CD4-positive, alpha-beta T cell (primary cell): ENCODE measurements at places on chromosomes 16 and 17.

GRCh38 chr16:68997564-68997963, 107.9 kb upstream of the HAS3 start:
- no peak overlapping the region for H3K4me3 ChIP-seq
- no peaks in the 10 kb centered on the region for H3K27me3 ChIP-seq
- no peak for DNase-seq
- H3K27ac ChIP-seq = no peak overlapping the region
- no peaks in the 10 kb centered on the region for H3K4me1 ChIP-seq

- H3K27me3 ChIP-seq = peaks cover 27% of the 10 kb centered on the region
- peaks cover 11% of the 10 kb centered on the region for H3K4me1 ChIP-seq
- no peak overlapping the region for H3K27ac ChIP-seq
- DNase-seq = no peak
- no peaks in the 10 kb centered on the region for H3K36me3 ChIP-seq
Observed at GRCh38 chr16:80931801-80932707, 74.6 kb downstream of the CMC2 start.

- H3K27me3 ChIP-seq = peaks cover 9% of the 10 kb centered on the region
- no peak for DNase-seq
- H3K4me1 ChIP-seq = no peaks in the 10 kb centered on the region
- H3K36me3 ChIP-seq = no peaks in the 10 kb centered on the region
Observed at GRCh38 chr16:27052007-27052406, 14.7 kb upstream of the C16orf82 start.

GRCh38 chr16:66484453-66485213, 57.5 kb downstream of the BEAN1 start:
- no peak for DNase-seq
- no peak overlapping the region for H3K27ac ChIP-seq
- no peaks in the 10 kb centered on the region for H3K36me3 ChIP-seq
- no peak overlapping the region for H3K4me3 ChIP-seq
- H3K4me1 ChIP-seq = peaks cover 16% of the 10 kb centered on the region

GRCh38 chr16:61146429-61146828, 889.8 kb downstream of the CDH8 start:
- H3K27me3 ChIP-seq = no peaks in the 10 kb centered on the region
- H3K36me3 ChIP-seq = no peaks in the 10 kb centered on the region
- DNase-seq = no peak
- H3K27ac ChIP-seq = no peak overlapping the region

GRCh38 chr16:72282362-72282761, 110.4 kb upstream of the PMFBP1 start:
- H3K27me3 ChIP-seq = no peaks in the 10 kb centered on the region
- DNase-seq = no peak
- no peaks in the 10 kb centered on the region for H3K36me3 ChIP-seq
- no peaks in the 10 kb centered on the region for H3K4me1 ChIP-seq

DNA sequence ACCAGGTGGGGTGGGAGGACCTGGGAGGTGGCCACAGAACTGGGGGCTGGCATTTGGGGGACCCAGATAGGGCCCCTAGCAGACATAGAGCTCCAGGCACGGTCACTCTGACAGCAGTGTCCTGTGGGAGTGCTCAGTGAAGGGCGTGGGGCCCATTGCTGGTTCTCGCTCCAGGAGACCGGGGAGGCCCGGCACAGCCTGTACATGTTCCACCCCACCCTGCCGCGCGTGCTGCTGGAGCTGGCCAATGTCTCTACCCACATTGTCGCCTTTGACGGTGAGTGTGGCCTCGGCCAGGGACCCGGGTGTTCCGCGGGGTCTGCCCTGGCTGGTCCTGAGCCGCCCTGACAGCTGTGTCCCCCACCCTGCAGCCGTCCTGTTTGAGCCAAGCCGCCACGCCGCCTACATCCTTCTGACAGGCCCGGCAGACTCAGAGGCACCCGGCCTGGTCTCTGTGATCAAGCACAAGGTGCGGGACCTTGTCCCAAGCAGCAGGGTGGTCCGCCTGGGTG, 11.2 kb downstream of the RGS11 start:
- no peak for DNase-seq
- no peaks in the 10 kb centered on the region for H3K27me3 ChIP-seq
- H3K36me3 ChIP-seq = peaks cover 26% of the 10 kb centered on the region
- H3K4me1 ChIP-seq = peaks cover 7% of the 10 kb centered on the region

DNA sequence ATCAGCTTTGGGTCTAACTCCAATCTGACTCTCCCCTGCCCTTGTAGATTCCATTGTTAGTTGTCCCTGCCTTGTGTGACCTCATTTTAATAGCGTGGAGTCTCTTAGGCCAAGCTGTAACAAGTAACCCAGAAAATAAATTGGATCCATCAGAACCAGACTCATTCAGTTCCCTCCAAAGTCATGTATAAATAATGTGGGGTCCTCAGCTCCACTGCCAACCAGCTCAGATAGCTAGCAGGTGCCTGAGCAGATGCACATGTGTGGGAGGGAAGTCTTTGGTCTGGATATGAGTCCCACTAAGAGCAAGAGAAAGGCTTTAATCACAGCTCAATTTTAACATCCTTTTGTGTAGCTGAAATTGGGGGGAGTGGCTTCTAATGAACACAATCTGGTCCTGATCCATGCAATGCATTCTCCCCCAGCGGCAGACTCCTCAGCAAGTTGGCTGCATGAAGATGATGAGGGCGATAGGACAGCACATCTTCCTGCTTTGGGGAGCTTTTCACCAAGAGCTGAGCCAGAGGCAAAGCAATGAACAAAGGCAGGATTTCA, 151.6 kb downstream of the ABCC12 start:
- no peaks in the 10 kb centered on the region for H3K4me1 ChIP-seq
- DNase-seq = no peak
- H3K27me3 ChIP-seq = no peaks in the 10 kb centered on the region

- H3K36me3 ChIP-seq = no peaks in the 10 kb centered on the region
Observed at GRCh38 chr16:65749506-65749905, 617.0 kb upstream of the CDH5 start.

- peaks cover 71% of the 10 kb centered on the region for H3K4me1 ChIP-seq
- no peak overlapping the region for H3K4me3 ChIP-seq
- no peaks in the 10 kb centered on the region for H3K36me3 ChIP-seq
- no peaks in the 10 kb centered on the region for H3K27me3 ChIP-seq
- H3K27ac ChIP-seq = no peak overlapping the region
Observed at GRCh38 chr17:65177901-65178300, 40.7 kb downstream of the RGS9 start.

DNA sequence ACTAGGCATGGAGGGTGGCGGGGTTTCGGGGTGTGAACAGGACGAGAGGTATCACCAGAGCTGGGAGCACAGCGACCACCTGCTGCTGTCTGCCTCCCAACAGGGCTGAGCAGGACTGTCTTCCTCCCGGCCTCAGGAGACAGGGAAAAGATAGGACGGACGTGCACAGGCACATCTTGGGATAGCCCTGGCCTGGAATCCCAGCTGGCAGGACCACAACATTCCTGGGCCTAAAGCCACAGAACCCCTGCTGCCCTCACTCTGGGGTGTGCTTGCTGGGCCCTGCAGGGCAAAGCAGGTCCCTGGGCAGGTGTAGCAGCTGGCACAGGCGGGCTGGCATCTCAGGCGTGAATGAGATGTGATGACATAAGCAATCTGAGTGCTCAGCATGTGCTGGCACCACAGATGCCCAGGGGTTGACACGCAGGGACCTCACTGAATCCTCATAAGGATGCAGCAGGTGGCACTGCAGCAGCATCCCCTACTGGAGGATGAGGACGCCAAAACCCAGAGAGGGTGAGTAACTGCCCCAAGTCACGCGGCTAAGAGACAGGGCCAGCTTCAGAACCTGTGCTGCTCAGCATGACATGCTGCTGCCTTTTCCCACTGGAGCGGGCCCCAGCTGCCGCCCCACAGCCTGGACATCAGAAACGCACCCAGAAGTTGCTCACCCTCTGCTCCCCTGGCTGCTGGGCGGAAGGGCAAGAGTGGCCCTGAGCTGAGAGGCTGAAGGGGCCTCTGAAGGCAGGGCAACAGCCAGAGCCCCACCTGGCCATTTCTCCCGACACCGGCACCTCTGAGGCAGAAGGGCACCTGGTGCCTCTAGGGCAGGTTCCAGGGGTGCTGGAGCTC, 7.1 kb downstream of the CORO7 start:
- H3K27ac ChIP-seq = no peak overlapping the region
- peaks cover 89% of the 10 kb centered on the region for H3K36me3 ChIP-seq
- no peak for DNase-seq
- peaks cover 54% of the 10 kb centered on the region for H3K4me1 ChIP-seq
- H3K27me3 ChIP-seq = no peaks in the 10 kb centered on the region
- no peak overlapping the region for H3K4me3 ChIP-seq

GRCh38 chr17:5355421-5356129, 63.9 kb downstream of the NUP88 start:
- H3K27ac ChIP-seq = no peak overlapping the region
- no peak overlapping the region for H3K4me3 ChIP-seq
- H3K4me1 ChIP-seq = no peaks in the 10 kb centered on the region
- no peak for DNase-seq
- H3K36me3 ChIP-seq = peaks cover 82% of the 10 kb centered on the region

GRCh38 chr17:68570526-68570925, 30.6 kb downstream of the FAM20A start:
- no peak overlapping the region for H3K27ac ChIP-seq
- no peak overlapping the region for H3K4me3 ChIP-seq
- H3K36me3 ChIP-seq = no peaks in the 10 kb centered on the region
- no peak for DNase-seq
- H3K27me3 ChIP-seq = no peaks in the 10 kb centered on the region

DNA sequence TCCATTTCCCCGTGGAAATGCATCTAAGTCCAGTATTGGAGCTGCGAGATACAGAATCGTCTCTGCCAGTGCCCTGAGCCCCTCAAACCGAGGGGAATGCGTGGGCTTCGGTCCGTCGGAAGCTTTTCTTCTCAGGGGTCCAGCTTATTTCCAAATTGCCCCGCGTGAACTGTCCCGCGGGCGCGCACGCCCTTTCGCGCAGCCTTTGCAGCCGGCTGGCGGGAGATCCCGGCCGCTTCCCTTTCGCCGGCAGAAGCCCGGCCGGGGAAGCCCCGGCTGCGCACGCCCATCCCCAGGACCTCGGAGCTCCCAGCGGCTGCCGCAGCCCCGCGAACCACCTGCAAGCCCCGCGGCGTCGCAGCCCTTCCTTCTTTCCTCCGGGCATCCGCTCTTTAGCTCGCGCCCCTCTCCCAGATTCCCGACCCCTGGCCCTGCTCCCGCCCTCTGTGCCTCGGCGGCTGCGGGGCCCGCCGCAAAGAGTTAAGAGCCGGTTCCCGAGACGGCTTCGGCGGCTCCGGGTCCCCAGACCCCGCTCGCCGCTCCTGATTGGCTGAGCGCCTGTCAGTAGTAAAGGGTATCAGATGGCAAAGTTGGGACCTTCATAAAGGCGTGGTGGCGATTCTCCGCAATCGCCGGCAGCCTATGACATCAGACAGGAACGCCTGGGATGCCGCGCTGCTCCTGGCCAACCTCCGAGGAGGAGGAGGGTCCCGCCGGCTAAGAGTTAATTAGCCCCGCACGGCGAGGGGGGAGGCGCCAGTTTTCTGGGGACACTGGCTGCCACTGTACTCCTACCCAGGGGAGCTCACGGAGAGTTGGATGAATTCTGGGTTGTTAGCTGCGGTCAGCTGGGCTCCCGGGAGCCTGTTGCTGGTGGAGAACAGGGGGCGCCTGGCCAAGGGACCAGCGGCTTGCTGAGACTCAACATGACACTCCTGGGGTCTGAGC, at the start of gene MYOCD:
TSS of gene MYOCD (plus strand) at position 628 of the 948 bp plus-strand sequence. CDS start at position 927, 299 bp downstream.
- no peaks in the 10 kb centered on the region for H3K36me3 ChIP-seq
- H3K4me1 ChIP-seq = no peaks in the 10 kb centered on the region

- peaks cover 4% of the 10 kb centered on the region for H3K27me3 ChIP-seq
- no peak overlapping the region for H3K27ac ChIP-seq
- H3K4me1 ChIP-seq = no peaks in the 10 kb centered on the region
- no peak for DNase-seq
- no peak overlapping the region for H3K4me3 ChIP-seq
- H3K36me3 ChIP-seq = no peaks in the 10 kb centered on the region
Observed at GRCh38 chr16:19446300-19446846, 28.7 kb downstream of the TMC5 start.

- no peaks in the 10 kb centered on the region for H3K27me3 ChIP-seq
- H3K36me3 ChIP-seq = no peaks in the 10 kb centered on the region
- no peaks in the 10 kb centered on the region for H3K4me1 ChIP-seq
- no peak overlapping the region for H3K4me3 ChIP-seq
- no peak overlapping the region for H3K27ac ChIP-seq
Observed at GRCh38 chr16:59164461-59164860, 430.3 kb upstream of the GOT2 start.

GRCh38 chr17:74089869-74090464, 113.5 kb upstream of the RPL38 start:
- no peak for DNase-seq
- H3K4me1 ChIP-seq = no peaks in the 10 kb centered on the region
- H3K4me3 ChIP-seq = no peak overlapping the region
- no peaks in the 10 kb centered on the region for H3K27me3 ChIP-seq
- H3K27ac ChIP-seq = no peak overlapping the region
- H3K36me3 ChIP-seq = no peaks in the 10 kb centered on the region

DNA sequence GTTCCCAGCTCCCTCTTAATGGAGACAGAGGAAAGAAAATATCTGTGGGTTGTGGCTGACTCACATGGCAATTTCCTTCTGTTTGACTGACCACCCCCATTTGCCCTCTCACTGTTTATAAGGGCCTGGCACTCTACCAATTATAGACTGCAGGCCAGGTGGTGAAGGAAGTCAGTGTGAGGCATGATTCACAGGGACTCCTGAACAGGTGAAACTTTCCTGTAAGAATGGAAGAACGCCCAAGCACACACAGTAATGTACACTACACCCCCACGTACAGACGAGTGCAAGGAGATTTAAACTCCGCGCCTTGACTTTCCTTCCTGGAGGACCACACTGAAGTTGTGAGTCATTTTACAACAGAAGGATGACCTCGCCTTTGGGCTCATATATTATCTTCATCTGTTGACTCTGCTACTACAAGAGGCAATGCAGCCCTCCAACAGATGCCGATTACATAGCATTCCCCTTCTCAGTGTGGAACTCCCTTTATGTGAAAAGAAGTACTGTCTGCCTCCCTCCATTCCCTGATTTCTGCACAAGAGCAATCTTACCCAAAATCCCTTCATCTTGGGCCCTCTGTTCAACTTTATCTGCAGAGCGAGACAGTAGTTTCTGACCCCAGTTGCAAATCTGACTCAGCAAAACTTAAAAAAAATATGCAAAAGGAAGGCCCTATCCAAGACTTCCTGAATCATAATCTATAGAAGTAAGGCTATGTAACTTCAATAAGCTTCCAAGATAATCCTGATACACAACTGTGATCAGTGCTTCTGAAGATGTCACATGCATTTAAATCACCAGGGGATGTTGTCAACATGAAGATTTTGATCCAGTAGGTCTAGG, 163.6 kb downstream of the SHISA6 start:
- no peak overlapping the region for H3K4me3 ChIP-seq
- no peaks in the 10 kb centered on the region for H3K4me1 ChIP-seq
- no peaks in the 10 kb centered on the region for H3K36me3 ChIP-seq
- no peaks in the 10 kb centered on the region for H3K27me3 ChIP-seq

DNA sequence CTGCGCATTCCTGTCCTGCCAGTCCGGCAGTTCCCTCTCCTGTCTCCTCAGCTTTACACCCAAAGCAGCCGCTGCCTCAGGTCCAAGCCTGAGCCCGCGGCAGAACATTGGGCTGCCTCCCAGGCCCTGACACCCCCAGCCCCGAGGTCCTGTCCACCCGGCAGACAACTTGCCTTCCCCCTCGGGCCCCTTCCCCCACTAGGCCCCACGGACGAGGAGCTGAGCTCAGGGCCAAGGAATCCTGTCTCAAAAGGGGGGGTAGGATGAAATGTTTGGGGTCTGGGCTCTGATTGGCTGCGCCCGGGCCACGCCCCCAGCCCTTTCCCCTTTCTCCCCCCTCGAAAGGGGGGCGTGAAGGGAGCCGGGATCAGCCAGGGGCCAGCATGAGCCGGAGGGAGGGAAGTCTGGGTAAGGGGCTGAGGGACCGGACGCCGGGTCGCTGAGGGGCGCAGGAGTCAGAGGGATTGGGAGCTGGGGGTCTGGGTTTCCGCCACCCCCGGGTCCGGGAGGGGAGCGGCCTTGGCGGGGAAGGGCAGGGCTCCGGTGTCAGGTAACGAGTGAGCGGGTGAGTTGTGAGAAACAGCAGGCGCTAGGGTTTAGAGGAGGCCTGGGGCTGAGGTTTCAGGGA, at the start of gene CTF1:
TSS of gene CTF1 (plus strand) at position 354 of the 628 bp plus-strand sequence. CDS start at position 384, 30 bp downstream.
- no peaks in the 10 kb centered on the region for H3K27me3 ChIP-seq
- peak within 1 kb of the TSS; percentile 40 for H3K4me3 ChIP-seq
- DNase-seq = no peak
